Activated naive CD8-positive, alpha-beta T cell treated with anti-CD3 and anti-CD28 coated beads, Interleukin-2, amount 10 ng/mL, durations not matched to agents 7 days and 5 days (primary cell): ENCODE measurements at places on chromosomes 1 and 21. TPM values are rescaled to one million over a fixed set of nuclear protein-coding genes. Genes with fewer than 3 reads are reported as not detected.

S100A3 gene
- total RNA-seq, result not detected

DNA sequence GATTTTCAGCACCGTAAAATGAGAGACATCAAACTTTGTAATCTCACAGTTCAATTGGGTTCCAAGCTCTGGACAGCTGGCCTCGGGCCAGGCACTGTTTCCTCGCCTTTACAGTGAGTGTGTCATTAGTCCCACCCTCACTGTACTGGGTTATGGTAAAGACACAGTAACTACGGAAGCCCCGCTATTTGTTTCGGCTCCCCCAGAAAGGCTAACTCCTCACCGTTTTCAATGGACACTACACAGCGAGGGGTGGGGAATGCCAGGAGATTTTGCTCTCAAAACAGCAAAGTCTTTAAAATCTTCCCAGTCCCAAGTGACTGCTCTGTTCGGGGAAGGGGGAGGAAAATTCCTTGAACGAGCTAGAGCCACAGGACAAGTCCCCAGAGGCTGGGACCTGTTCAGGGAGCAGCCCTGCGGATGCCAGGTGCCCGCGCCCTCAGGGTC, 757 bp upstream of the SPSB1 start:
- no peak for DNase-seq

DNA sequence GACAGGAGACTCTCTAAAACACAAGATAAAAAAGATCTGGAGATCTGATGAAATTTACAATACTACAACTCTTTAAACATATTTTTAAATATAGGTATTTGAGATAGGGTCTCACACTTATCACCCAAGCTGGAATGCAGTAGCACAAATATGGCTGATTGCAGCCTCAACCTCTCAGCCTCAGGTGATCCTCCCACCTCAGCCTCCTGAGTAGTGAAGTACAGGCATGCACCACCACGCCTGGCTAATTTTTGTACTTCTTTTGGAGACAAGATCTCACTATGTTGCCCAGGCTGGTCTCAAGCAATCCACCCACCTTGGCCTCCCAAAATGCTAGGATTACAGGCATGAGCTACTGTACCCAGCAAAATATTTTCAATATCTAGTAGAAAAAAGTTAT, 170.0 kb upstream of the NR5A2 start:
- no peak for DNase-seq

- DNase-seq, result no peak
Measured at GRCh38 chr1:25794325-25794724, 5.7 kb upstream of the SELENON start.

DNA sequence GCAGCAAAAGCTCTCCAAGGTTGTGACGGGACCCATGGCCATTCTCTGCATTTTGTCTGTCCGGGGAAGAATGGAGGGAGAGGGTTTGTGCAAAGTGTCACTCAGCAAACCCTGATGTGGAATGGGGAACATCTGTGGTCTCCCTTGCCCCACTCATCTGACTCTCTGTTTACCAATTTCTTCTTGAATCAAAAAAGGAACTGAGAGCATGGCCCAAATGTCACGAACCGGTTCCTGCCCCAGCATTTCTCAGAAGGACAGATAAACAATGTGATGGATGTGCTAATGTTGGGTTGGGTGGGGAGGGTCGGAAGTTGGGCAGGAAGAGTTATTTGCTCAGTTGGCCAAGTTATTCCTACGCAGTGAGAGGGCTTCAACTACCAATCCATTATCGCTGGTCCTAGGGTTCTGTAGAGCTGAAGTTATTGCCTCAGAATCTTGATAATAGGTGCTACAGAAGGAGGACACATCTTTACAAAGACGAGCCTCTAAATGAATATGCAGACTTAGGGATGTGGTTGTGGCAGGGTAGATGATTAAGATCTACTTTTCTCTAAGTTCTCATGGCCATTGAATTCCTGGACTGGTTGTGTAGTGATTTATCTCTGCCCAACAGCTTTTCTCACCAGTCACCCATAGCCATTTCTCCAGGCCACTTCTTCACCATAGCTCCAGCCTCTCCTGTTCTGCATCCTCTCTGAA, 9.6 kb upstream of the DUSP12 start:
- no peak for DNase-seq

CENPF gene
- 127 TPM for total RNA-seq

TFF2 gene
- not detected for total RNA-seq

HHIPL2 gene
- total RNA-seq, result not detected

- DNase-seq, result no peak
Measured at GRCh38 chr1:150994248-150994647, 12.2 kb downstream of the ANXA9 start.

THEM5 gene
- total RNA-seq, result not detected

DNA sequence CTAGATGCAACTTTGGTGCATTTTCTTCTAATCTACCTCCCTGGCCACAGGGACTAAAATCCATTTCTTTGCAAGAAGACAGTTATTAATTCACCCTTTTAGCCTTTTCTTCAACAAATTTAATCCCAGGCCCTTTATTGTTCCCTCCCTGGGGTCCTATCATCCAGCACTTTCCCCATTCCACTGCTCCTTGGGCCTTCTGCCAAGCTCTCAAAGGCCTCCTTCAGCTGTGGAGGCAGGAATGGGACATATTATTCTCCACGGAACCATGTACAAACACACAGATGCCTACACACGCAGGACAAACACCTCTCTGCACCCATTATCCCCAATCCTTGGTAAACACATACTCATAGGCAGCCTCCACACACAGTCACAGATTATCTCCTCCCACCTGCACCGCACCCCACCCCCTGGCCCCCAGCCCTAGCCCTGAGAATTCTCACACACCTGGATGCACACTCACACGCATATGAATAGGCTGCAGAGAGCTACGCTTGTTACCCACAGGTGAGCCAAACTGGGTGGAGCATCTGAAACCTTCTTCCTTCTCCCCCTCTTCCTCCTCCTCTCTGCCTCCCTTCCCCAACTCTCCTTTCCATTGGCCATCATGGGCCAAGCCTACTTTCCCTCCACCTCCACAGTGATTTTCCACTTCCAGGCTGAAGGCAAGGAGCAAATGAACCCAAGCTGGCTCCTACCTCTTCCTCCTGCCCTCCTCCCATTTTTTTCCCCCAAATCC, 11.7 kb downstream of the TAGLN2 start:
- no peak for DNase-seq
